ENCODE measurements at places on chromosomes 11 and 22.

DNA sequence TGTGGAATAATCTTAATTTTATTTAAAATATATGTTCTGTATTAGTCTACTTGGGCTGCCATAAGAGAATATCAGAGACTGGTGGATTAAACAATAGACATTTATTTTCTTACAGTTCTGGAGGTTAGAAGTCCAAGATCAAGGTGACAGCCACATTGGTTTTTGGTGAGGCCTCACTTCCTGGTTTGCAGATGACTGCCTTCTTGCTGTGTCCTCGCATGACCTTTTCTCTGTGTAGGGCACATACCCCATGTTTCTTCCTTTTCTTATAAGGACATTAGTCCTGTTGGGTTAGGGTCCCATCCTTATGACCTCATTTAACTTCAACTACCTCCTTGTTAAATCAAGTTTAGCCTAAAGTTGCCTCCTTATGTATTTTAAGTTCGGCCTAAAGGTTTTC lies 202.7 kb upstream of the MPPED2 start:
- DNase-seq: no peak

DNA sequence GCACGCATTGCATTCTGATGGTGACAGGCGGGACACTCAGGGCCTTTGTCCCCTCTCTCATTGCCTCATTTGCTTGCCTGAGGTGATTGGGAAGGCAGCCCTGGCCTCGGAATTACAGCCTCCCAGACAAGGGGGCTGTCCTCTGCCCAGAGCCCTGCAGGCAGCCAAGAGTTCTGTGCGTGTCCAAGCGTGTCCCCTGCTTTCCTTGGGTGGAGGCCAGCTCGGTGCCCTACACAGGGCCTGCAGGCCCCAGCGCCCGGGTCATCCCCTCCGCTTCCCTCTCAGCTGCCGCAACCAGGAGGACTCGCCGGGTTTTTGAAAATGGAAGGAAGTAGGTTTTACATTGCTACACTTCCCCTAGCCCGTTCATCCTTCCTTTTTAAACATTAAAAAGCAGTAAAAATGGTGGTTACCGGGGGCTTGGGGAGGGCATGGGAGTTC lies 1.9 kb downstream of the GRAMD4 start:
- no peak for DNase-seq

GRCh38 chr11:76888989-76889388 lies 28.3 kb downstream of the ACER3 start:
- no peak for DNase-seq

DNA sequence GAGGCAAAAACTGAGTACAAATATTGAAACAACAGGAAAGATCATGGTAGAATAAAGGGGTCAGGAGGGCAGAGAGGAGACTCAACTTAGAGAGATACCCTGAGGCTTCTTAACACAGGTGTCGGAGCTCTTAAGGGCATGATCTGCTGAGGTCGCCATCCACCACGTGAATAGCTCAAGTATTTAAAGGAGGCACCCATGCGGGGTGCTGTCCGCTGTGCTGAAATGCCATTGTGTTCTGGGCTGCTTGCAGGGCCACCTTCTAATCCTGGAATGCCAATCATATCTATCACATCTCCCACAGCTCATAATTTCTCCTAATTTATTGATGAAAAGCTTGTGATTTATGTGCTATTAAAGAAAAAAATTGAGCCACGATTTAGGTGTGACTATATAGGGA lies 90.2 kb downstream of the SEZ6L start:
- peak; percentile 11 for DNase-seq

DNA sequence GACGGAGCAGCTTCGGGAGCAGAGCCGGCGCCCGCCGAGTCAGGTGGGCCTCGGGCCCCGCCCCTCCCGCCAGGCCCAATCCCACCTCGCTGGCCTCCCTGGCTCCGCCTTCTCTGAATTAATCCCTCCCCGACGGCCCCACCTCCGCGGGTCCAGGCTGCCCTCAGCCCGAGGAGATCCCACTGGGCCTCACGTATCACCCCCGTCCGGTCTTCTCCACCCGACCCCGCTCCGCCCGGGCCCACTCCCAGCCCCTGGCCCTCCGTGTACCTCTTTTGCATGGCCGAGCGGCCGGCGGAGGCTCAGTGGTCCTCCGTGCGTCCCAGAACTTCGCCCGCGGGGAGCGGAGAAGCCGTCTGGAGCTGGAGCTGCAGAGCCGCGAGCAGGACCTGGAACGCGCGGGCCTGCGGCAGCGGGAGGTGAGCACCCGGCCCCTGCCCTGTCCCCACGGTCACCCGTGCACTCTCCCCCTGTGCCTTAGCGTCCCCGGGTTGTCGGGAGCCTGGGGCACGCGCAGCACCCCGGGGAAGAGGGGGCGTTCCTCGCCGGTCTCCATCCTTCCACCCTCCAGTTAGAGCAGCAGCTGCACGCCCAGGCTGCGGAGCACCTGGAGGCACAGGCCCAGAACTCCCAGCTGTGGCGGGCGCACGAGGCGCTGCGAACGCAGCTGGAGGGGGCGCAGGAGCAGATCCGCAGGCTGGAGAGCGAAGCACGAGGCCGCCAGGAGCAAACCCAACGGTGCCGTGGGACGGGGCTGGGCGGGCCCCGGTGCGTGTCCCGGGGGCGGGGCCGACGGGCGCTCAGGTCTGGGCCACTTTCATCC lies 2.2 kb upstream of the CD151 start:
- DNase-seq: peak; percentile 83
